ENCODE measurements at places on chromosomes 16 and 17. TPM values are rescaled to one million over a fixed set of nuclear protein-coding genes. Genes with fewer than 3 reads are reported as not detected.

The PERCC1 gene
- 1.9 TPM for total RNA-seq

The KRT17 gene
- 0.56 TPM for total RNA-seq

The THRA gene
- 56.1 TPM for total RNA-seq

- DNase-seq = peak; percentile 23
Measured at GRCh38 chr17:39400547-39401411, 647 bp downstream of the FBXL20 start.

DNA sequence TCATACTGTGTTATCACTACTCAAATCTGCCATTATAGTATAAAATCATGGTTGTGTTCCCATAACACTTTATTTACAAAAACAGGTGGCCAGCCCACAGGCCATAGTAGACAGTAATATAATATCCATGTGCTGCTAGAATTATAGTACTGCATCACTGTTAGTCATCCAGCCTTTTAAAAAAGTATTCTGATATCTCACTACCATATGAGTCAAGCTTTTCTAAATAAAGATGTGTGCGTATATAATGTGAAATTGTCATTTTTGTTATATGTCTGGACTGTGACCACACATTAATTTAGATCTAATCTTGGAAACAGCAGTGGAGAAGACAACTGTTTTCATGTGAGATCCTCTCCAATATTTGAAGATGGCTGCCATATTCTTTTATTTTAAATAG lies 1049.1 kb upstream of the GOT2 start:
- DNase-seq = no peak

- no peak for DNase-seq
Measured at GRCh38 chr17:32123782-32124181, 18.5 kb upstream of the RHOT1 start.

DNA sequence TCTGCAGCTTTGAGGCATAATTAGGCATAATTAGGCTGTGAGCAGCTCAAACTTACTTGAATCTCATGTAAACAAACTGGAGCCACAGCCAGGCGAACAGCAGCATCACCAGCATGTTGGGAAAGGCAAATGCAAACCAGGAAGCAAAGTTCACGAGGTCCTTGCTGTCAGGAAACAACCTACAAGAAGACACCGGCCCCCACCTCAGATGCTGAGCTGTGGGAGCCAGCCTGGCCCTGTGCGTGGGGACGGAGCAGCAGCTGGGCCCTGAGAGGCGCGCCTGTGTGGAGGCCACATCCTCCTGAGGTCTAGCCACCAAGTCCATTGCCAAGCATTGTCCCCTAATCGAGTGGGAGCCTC lies 12.2 kb downstream of the SLC13A5 start:
- no peak for DNase-seq

DNA sequence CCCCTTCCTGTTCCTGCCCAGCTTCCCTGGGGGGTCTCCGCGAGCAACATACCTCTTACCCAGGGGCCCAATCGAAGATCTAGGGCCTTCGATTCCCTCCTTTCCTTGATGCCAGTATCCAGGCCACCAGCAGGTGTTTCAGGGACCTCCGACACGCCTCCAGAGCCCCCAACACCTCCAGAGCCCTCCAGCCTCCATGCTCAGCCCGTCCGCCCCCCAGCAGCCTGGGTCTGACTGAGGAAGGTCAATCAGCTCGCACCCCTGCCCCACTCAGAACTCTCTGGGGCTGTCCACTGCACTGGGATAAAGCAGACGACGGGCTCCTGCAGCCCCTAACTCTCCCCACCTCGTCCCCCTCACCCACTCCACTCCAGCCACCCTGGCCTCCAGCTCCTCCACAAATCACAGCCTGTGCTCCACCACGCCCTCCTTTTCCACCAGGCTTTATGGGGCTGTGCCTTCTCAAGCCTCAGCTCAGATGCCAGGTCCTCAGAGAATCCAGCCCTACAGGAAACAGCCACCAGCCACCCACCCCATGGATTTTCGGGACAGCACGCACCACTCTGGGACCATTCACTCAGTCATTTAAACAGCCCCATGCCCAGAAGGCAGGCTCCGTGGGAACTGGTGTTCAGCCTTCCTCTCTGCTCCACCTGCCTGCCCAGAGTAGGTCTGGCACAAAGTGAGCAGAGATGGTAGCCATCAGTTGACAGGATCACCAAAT lies 247.1 kb downstream of the RBFOX3 start:
- no peak for DNase-seq

DNA sequence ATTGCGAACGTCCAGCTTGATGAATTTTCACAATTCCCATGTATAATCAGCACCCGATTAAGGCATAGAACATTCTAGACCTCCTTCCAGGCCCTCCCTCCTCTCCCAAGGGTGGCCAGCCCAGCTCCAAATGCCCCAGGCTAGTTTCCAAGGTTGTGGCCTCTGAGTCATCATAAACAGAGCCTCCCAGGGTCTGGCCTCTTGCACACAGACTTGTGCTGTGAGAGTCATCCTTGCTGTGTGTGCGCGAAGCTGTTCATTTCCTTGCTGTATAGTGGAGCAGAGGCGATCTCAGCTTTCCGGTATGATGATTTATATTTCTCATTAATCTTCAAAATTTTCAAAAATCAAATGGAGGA lies 20.5 kb upstream of the JPH3 start:
- peak; percentile 75 for DNase-seq

All from omental fat pad (tissue), 4 donors.